NCI-H187 treated with DMSO at 0.1 percent for 48 hours (cell line): ENCODE measurements at places on chromosomes 1 and 21.

- no peak for DNase-seq
These were observed 18.8 kb downstream of the AVPR1B start for GRCh38 chr1:206098242-206098919.

- no peak for DNase-seq
These were observed 430 bp downstream of the FAM167B start for GRCh38 chr1:32247452-32247851.

- no peak for DNase-seq
These were observed 10.8 kb upstream of the CACYBP start for GRCh38 chr1:174988986-174989385.

GRCh38 chr1:204889681-204890383, 19.2 kb downstream of the NFASC start:
- DNase-seq = no peak

DNA sequence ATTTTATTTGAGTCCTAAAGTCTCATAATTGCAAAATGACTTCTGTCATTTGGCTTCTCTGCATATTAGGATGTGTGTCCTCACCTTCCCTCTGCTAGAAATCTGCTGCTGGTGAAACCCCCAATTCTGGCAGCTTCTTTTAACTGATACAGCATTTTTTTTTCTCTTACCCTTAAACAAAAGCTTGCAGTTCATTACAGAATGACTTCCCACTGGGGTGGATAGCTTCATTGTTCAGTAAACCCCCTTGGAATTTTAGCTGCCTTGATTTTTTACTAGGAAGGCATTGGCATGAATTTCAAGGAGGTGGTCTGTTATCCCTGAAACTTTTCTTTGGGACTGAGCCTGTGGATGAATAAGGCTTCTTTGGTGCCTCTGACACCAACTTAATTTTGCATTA, 16.8 kb downstream of the TSEN15 start:
- no peak for DNase-seq

- no peak for DNase-seq
These were observed 17.3 kb downstream of the CA6 start for GRCh38 chr1:8962812-8963530.

- no peak for DNase-seq
These were observed 94.8 kb upstream of the USP24 start for GRCh38 chr1:55309786-55310504.

DNA sequence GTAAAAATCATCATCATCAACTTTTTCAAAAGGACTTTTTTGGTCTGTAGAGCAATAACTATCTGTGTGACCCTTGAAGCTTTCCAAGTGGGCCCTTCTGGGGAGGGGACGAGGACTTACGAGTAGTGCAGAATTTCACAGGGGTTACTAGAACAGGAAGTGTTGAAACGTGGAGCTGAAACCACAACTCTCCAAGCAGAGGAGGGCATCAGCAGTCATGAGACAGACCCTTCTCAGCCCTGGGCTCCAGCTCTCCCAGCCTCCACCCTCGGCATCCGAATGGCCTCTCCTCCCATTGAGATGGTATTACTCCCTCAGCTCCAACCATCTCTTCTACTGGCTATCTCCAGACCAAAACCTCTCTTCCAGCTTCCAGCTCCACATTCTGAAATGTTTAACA, 3.6 kb downstream of the FAM89A start:
- no peak for DNase-seq

DNA sequence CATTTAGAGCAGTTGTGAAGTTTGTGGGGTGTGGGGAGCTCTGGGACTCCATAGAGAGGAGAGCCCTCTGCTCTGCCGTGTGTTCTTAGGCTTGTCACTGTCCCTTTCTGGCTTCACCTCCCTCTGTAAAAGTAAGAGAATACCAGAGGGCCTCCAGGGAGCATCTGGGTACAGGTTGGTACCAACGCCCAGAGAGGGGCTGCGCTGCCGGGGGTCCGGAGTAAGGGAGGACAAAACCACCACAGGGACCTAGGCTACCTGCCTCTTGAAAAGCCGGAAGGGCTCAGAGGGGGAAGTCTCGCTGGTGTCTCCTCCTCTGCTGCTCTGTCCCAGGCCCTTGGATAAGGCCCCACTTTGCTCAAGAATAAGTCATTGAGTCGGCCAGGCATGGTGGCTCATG, 3.1 kb upstream of the TINAGL1 start:
- DNase-seq = no peak

- DNase-seq = no peak
These were observed 18.7 kb downstream of the FOXJ3 start for GRCh38 chr1:42316292-42316691.

GRCh38 chr1:232472485-232473041, 157.4 kb downstream of the SIPA1L2 start:
- DNase-seq = no peak

DNA sequence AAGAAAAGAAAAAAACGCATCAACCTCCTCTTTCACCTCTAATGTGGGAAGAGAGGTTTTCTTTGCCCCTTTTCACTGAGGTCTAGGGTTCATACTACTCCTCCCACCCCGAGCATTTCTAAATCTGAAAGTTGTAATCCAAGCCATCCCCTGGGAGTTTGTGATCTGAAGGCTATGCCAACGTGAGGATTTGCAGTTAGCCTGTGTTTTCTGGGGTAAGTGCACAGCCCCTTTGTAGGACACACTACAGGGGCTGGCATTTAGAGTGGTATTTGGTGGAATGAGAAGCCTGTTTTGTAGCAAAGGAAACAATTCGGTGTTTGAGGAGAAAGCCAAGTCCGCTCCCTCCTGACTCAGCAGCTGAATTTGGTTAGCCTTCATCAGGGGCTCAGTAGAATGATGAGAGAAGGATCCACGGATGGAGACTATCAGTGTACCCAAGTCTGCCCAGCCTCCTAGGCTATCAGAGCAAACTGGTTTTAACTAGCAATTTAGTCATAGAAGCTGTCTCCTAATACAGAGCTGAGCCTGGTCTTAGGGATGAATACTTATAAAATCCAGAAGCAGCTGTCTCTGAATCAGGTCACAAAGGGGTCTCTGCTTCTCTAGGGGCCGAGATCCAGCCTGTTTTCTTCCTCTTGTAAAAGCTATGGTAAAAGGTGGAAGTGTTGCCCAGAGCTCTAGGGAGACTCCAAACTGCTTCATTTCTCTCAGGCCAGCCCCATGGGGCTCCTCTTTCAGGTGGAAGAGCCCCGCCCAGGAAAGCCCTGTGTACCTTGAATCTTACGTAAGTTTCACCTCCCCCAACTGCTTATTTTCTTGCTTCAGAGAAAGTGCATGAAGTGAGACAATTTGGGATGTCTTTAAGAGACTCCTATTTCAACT, 2.1 kb downstream of the PCP4L1 start:
- DNase-seq = no peak

DNA sequence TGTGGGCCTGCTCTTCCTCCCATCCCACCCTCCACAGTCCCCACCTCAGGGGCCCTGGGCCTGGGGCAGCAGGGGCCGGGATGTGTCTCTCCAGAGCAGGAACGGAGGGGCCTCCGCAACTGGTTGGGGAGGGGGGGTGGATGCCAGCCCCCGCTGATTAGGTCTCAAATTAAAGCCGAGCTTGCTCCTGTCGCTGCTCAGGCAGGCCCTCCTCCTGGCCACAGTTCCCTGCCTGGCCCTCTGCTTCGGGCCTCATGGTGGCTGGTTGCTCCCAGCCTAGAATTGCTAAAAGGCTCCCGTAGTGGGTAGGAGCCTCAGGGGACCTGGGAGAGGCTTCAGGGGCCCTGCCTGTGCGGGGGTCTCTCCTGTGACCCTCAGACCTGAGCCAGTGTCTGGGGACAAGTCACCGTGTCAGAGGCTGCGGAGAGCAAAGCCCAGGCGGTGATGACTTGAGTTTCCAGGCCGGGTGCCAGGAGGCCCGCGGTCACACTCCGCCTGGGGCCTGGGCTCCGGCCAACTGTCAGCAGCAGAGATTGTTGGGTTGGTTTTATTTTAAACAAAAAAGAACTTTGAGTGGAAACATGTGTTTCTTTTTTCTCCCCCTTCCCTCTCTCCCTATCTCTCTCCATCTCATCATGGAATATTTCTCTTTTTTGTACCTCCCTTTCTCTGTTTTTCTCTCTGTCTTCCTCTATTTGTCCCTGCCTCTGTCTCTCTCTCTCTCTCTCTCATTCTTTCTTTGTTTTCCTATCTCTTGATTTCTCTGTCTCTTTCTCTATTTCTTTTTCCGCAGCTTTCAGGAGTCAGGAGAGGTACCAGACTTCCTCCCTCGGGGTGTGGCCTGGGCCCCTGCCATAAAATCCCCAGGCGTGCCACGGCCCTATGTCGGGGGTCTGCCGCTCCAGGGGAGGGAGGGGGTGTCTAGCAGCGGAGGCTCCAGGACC, 20.0 kb upstream of the EPHA2 start:
- no peak for DNase-seq

GRCh38 chr1:94962409-94963265, 35.7 kb upstream of the CNN3 start:
- DNase-seq = no peak

DNA sequence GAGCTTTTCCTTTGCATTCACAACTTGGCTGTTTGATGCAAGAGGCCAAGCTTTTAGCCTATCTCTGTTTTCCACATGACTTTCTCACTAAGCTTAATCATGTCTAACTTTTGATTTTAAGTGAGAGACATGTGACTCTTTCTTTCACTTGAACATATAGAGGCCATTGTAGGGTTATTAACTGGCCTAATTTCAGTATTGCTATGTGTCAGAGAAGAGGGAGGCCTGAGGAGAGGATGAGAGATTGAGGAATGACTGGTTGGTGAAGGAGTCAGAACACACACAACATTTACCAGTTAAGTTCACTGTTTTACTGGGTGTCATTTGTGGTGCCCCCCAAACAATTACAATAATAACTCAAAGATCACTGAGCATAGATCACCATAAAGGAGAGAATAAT, 193.5 kb downstream of the CYYR1 start:
- DNase-seq = no peak

- no peak for DNase-seq
These were observed 32.6 kb downstream of the NMNAT2 start for GRCh38 chr1:183385340-183386144.

DNA sequence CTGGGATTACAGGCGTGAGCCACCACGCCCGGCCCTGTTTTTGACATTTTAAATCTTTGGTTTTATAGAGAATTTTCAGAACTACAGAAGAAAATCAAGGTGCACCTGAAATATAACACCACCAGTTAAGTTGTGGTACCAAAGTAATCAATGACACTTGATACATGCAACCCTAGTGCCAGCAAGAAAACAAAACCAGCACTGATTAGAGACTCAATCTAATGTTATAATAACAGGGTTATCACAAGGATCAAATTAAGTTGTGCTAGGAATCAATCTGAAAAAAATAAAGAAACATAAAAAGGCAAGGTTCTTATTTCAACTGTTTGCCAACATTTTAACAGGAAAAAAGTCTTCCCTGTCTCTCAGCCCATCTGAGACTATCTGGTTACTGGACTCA, 23.8 kb downstream of the TGFBR3 start:
- DNase-seq = no peak

DNA sequence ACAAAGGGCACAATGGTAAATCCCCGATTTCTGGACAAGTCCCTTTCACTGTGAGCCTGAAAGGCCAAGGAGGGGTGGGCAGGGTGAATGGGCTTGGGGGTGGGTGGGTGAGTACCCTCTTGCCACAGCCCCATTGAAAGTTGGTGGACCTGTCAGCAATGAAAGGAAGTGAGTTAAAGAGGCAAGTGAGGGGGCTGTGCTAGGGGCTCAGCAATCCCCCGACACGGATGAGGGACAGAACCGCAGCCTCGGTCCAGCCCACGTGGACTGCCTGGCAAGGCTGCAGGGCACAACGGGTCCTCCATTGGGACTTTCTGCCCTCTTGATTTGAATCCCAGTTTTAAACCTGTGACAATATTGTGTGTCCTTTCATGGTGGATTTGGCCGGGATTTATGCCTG, 255.3 kb downstream of the FOXD2 start:
- DNase-seq = no peak

DNA sequence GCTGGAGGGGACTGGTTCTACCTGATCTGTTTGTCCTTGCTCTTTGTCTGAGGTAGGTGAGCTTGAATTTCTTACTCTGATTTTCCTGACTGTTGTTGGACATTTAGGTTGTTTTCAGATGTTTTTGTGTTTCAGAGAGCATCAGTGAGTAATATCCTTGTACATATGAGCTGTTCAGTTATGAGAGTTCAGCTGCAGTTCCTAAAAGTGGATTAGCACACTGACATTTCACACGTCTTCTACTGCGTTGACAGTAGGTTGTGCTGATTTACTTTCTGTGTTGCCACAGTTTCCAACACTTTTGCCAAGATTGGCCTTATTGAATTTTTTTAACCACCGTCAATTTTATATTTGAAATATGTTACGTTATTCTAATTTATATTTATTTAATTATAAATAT, 27.7 kb downstream of the CXADR start:
- DNase-seq = no peak

DNA sequence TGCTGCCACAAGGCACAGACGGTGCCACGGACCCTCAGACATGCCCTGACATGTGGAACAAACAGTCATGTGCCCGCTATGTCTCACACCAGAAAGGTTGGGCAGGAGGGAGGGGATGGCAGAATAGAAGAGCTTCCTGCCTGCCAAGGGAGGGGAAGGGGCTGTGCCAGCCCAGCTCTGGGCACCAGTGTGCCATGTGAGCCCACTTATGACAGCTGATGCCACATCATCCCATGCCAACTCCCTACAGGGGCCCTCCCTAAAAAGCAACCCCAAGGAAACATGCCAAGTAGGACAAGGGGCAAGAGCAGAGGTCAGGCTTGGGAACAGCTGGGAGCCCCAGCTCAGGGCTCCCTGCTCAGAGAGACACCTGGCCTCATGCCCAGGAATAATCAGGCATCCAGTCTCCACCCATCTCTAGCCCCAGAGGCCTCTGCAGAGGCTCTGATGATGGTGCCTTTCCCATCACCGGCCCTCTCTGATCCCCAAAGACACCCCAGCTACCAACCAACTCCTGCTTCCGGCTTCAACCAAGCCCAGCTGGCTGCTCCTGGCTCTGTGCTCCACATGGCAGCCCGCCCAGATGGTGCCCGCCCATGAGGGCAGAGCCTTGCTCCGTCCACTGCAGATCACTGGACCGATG, 10.3 kb downstream of the ADGRB2 start:
- no peak for DNase-seq

GRCh38 chr1:204278958-204279357, 65.2 kb upstream of the GOLT1A start:
- no peak for DNase-seq

DNA sequence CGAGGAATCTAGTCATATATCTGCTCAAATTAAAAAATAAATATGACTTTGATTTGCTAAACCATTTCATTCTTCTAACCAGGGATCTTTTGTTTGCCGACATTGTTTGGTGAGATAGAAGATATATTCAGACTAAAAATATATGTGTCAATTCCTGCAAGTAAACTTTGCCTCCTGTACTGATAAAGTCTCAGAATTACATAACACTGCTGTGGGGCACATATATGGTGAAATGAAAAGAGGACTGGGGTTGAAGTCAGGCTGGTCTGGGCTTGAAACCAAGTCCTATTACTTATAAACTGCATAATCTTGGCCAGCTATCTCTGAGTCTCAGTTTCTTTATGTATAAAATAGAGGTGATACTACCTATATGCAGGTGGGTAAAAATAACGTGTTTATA, 9.8 kb downstream of the SCMH1 start:
- DNase-seq = no peak

GRCh38 chr1:33094486-33094885, 13.5 kb downstream of the AZIN2 start:
- no peak for DNase-seq
